Cerebellar nuclear complex (tissue), 1 donor: ENCODE measurements at places on chromosomes 13 and 19.

GRCh38 chr19:55345818-55346724 lies 6.4 kb downstream of the KMT5C start:
- DNase-seq = no peak

- DNase-seq = no peak
These were observed 162.4 kb downstream of the FOXO1 start for GRCh38 chr13:40503966-40504591.

DNA sequence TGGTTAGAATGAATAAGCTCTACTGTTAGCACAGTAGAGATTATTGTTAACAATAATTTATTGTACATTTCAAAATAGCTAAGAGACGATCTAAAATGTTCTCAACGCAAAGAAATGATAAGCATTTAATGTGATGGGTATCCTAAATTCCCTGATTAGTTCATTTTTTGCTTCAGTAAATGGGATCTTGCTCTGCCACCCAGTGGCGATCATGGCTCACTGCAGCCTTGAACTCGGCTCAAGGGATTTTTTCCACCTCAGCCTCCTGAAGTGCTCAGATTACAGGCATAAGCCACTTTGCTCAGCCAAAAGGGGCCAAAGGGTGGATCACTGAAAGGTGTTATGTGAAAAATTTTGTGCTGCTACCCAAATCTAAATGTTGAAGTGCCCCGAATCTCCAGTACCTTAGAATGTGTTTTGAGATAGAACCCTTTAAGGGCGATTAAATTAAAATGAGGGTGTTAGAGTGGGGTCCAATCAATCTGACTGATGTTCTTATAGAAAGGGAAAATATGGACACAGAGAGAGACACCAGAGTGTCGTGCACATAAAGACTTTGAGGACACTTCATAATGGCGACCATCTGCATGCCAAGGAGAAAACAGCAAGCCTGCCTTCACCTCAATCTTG lies 31.5 kb upstream of the ZNF766 start:
- DNase-seq = no peak

DNA sequence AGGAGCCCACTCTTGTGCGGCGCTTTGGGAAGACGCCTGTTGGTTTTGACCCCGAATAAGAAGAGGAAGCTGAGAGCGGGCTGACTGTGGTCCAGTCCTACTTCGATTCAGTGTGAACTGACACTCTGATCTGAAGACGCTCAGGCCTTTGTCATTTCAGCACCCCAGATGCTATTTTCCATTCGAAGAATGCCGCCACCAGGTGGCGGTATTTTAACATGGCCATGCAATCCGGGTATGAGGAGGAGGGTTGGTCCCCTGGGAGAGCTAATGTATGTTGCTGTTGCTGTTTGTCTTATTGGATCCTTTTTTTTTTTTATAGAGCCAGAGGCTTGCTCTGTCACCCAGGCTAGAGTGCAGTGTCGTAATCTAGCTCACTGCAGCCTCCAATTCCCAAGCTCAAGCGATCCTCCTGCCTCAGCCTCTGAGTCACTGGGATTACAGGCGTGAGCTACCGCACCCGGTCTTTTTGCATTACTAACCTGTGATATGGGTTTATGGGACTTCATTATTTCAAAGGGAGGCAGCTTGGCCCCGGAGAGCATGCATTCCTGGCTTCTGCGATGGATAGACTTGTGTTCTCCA lies 803 bp upstream of the TIMM44 start:
- DNase-seq = no peak

- DNase-seq = no peak
These were observed 18.9 kb upstream of the KBTBD7 start for GRCh38 chr13:41213316-41213715.

- DNase-seq = no peak
These were observed 84.5 kb downstream of the LRRC63 start for GRCh38 chr13:46296115-46296822.

DNA sequence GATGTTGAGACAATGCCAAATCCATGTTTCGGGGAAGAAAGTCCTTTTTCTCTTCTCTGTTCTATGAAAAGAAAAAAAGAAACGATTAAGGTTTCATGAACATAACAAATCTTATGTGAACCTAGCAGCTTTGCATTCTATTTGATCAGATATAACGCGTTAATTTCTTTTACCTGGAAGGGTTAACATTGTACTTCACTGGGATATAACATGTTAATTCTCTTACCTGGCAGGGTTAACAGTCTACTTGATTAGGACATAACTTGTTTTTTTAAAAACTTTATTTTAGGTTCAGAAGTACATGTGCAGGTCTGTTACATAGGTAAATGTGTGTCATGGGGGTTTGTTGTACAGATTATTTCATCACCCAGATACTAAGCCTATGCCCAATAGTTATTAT lies 68.8 kb downstream of the CPAMD8 start:
- DNase-seq = no peak

GRCh38 chr13:20373861-20374260 lies 141.7 kb upstream of the GJB6 start:
- DNase-seq = no peak

DNA sequence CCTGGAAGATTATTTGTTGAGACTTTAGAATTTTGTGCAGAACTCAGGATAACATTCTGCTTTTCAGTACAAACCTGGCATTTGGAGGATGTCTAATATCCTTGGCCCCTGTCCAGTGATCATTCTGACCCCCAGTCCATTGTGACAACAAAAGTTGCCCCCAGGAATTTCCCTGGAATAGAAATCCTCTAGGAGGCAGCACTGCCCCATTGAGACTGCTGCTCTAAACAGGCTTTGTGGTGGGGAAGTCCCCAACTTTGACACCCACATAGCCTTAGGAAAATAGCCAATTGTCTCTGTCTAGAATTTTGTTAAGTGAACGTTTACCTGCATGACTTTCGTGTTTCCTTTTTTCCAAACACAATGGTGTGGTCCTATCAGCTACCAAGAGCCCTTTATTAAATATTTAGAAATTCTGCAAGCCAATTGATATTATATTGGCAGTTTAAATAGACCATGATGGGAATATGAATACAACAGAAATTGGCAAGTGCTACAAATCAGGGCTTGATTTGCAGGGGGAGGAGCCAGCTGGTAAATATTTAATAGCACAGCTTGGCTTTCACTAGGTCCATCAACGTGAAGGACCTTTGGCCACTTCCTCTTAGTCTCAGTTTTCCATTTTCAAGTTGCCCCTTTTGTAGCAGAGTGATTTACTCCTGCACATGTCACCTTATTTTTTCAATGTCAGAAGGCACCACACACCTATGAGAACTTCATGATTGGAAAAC lies 451.7 kb downstream of the EFNB2 start:
- DNase-seq = no peak

DNA sequence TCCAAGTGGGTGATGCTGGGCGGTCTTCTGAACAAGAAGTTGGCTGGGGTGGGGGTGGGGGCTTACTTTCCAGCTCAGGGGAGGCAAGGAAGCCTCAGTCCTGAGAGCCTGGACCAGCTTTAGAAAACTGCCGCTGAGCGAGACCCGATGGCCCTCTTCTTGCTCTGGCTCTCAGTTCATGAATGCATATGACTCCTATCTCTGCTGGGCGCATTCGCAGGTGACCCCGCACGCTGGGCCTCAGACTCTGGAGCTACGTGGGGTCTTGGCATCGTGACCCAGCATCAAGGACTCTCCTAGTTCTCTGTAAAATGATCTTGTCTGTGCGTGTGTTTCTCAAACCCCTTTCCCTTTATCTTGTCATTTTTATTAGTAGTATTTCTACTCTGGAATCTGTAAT lies 19.7 kb downstream of the PRAM1 start:
- DNase-seq = no peak

DNA sequence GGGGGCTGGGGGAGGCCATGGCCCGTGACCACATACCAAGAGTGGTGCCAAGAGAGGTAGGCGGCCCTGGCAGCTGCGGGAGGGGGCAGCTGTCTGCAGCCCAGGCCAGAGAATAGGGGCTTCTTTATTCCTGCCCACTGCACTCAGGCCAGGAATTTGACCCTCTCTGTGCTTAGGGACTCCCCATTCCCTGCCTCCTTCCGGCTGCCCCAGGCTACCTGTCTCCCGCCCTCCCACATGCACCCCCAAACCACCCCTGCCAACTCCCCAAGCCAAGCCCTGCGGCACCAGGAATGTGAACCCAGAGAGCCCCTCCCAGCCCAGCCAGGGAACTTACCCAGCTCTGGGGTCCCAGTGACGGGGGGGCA lies 687 bp downstream of the PLEKHA4 start:
- DNase-seq = no peak

- DNase-seq = no peak
These were observed 240.6 kb downstream of the GGACT start for GRCh38 chr13:100347968-100348367.

- DNase-seq = no peak
These were observed 72.5 kb upstream of the UBL3 start for GRCh38 chr13:29922896-29923295.

DNA sequence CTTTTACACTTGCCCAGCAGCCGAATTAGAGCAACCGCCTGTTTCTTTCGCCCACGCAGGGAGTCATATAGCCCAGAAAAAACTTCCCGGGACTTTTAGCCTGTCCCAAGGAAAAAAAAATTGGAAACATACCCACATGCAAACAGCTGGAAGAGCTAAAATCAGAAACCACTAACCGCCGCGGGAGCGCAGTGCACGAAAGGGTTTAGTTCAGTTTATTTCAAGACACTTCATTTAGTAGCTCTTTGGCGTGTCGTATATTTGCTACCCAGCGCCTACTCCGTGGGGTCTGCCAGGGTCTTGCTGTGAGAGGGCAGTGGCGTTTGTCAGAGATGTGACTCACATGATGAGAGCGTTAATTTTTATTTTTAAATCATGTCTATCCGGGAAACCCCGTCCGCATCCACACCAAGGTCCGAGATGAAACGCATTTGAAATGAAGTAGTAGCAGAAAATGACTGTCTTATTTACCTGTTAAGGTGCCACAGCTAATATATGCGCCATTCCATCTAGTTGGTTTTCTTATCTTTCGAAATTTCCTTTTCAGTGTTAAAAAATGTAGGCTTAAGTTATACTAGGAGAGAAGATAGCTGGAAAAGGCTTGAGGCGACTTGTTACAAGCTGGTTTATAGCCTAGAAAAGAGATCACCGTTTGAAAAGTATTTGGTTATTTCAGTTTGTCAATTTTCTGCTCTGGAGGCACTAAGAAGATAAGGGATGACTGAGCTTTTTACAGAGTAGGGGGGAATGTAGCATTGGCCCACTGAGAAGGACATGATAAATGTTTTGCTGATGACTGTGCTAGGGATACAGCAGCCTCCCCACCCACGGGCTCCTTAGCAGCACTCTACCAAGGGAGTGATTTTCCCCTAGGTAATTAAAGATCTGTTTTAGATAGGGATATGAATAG lies 1.7 kb downstream of the KLF5 start:
- DNase-seq = no peak

- no peak for DNase-seq
These were observed 15.1 kb upstream of the FOXO1 start for GRCh38 chr13:40681341-40682146.

- DNase-seq = no peak
These were observed 254.1 kb upstream of the RXFP2 start for GRCh38 chr13:31485183-31485582.

DNA sequence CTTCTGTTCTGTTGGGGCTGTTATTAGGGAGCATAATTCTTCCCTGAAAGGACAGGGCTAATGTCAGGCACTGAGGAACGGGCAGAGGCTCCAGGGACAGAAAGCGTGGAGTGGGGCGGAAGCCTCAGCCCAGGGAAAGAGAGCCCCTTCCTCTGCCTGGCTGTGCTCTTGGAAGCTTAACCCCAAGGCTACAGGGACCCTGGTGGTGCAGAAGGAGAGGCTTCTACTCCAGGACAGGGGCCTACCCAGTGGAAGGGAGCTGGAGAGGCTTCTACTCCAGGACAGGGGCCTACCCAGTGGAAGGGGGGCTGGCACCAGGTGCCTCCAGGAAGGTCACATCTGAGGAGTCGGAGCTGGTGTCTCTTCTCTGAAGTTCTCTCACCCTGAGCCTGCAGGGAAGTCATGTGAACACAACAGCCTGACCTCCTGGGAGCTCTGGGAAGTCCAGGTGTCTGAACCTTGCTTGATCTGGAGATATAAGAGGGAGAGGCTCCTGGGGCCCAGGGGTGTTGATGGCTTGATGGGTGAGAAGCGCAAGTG lies 159.5 kb upstream of the SOX1 start:
- no peak for DNase-seq

GRCh38 chr19:16398530-16399249 lies 73.1 kb downstream of the EPS15L1 start:
- no peak for DNase-seq

GRCh38 chr13:110323172-110323891 lies 16.2 kb downstream of the COL4A2 start:
- no peak for DNase-seq

- DNase-seq = no peak
These were observed 2.3 kb upstream of the REX1BD start for GRCh38 chr19:18586306-18586705.

- no peak for DNase-seq
These were observed 5.8 kb upstream of the CEACAM21 start for GRCh38 chr19:41570179-41570578.

DNA sequence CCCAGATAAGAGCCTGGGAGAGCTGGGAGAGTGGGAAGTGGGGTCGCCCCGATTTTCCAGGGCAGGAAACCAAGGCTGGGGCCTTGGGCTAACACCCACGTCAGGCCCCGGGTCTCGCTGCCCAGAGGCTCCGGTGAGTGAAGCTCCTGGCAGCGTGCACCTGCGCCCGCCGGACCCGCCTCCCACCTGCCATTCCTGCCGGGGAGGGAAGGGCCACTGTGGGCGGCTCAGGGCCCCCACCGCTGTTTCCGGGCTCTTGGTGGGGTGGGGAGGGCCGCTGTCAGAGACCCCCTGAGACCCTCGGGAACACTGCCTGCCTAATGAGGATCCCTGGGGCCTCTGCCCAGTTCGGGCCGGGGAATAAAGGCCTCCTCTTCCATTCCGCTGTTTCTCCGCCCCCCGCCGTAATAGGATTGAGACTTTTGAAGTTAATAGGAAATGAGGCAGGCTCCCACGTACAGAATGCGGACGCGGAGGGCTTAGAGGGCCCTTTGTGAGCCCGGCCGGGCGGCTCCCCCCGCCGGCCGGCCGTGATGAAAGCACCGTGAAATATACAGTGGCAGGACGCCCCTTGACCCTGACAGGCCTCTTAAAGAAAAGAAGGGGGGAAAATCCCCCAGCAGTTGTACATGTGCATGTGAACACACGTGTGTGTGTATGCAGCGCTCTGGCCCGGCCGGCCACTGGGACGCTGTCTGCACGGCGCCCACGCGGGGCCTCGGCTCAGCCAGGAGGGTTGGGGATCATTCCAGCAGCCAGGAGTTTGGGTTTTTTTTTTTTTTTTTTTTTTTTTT lies 33.2 kb downstream of the EFNA2 start:
- DNase-seq = no peak

GRCh38 chr13:29535663-29536655 lies 59.5 kb downstream of the SLC7A1 start:
- no peak for DNase-seq

DNA sequence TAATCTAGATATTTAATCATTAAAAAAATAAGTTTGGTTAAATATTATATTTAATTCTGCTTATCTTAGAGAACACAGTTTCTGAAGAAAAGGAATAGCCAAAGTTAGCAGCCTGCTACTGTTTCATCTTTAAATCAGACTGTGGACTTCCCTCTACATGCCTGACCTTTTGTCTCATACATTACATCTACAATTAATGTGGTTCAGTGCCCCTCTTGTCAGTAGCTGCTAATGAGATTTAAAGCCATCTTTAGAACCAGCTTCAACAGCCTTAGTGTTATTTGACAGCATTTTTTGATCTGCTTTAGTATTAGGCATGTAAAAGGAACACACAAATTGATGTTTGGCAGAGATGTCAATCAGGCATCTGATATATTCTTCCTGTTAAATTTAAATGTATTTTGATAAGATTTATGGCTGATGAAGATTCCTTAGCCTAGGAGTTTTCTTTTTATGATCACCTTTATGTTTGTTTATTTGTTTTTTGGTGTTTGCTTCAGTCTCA lies 1925.8 kb upstream of the PRR20A start:
- DNase-seq = no peak

- DNase-seq = no peak
These were observed 63.9 kb downstream of the SLC10A2 start for GRCh38 chr13:103002279-103002678.
